ENCODE measurements at places on chromosomes 5 and 9. TPM values are rescaled to one million over a fixed set of nuclear protein-coding genes. Genes with fewer than 3 reads are reported as not detected.
A peak's percentile ranks its signal among the peaks of the same experiment; 100 is the strongest.

- no peak for DNase-seq
- H3K27me3 ChIP-seq: no peaks in the 10 kb centered on the region
- no peaks in the 10 kb centered on the region for H3K4me1 ChIP-seq
- H3K27ac ChIP-seq: no peak overlapping the region
- H3K4me3 ChIP-seq: no peak overlapping the region
Measured at GRCh38 chr5:2522372-2522771, 229.1 kb downstream of the IRX2 start.

DNA sequence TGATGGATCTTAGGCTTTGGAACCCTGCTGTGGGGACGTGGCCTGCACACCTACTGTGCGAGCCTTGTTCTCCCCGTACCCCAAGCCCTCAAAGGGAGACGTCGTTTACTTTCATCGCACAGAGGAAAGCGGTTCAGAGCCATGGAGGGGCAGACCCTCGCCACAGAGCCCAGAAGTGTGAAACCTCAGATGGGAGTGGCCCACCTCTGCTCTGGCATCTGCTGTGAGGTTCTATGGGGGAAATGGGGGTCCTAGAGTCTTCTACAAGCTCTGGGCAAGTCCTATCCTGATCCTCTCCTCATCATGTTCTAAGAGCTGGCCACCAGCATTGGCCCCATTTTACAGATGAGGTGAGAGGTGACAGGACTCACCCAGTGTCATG lies 3.7 kb upstream of the RNF44 start:
- no peaks in the 10 kb centered on the region for H3K27me3 ChIP-seq
- no peak for DNase-seq
- peak overlapping the region; percentile 33 for H3K27ac ChIP-seq
- H3K4me3 ChIP-seq: no peak overlapping the region
- H3K4me1 ChIP-seq: peaks cover 5% of the 10 kb centered on the region

DNA sequence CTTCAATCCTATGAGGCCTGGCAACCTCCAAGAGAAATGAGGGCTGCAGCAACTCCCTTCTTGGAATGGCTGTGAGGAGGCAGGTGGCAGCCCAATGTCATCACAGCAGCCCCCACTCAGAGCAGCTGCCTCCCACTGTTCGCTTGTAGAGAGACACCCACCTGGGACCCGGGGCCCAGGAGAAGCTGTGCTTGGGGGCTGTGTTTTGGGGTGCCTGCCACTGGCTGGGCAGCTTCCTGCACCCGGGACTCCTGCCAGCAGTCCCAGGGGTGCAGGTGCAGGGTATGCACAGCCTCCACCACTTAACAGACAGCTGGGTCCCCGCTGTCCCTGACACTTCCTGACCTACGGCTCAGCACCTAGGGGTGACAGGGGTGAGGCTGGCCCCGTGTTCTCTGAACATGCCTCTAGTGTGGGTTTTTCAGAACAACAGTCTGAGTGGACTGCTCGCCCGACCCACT lies 26.2 kb downstream of the NIPAL4 start:
- no peaks in the 10 kb centered on the region for H3K4me1 ChIP-seq
- H3K27ac ChIP-seq: no peak overlapping the region
- peaks cover 5% of the 10 kb centered on the region for H3K36me3 ChIP-seq
- DNase-seq: no peak

DNA sequence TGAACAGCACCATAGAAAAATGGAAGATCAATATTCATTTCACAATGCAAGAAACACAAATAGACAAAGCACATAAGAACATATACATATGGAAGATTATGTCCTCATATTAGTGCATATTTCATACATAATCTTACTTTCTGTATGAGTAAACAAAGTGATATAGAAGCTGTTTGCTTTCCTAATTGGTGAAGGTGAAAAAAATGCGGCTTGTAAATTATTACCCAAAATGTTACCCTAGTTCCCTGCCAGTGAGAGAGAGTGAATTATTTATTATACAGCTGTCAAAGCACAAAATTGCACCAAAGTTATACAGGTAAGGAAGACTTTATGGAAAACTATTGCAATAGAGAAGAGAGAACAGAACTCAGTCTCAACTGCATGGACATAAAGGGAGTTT lies 1485.0 kb upstream of the CDH9 start:
- no peak overlapping the region for H3K27ac ChIP-seq
- no peaks in the 10 kb centered on the region for H3K4me1 ChIP-seq
- no peaks in the 10 kb centered on the region for H3K27me3 ChIP-seq

GRCh38 chr5:136193322-136193935 lies 467 bp upstream of the SMIM32 start:
- H3K4me1 ChIP-seq: no peaks in the 10 kb centered on the region
- H3K36me3 ChIP-seq: no peaks in the 10 kb centered on the region
- peak overlapping the region; percentile 40 for H3K4me3 ChIP-seq
- peaks cover 7% of the 10 kb centered on the region for H3K27me3 ChIP-seq

GRCh38 chr5:127878174-127878750 lies 175.1 kb downstream of the CCDC192 start:
- no peaks in the 10 kb centered on the region for H3K36me3 ChIP-seq
- no peak overlapping the region for H3K27ac ChIP-seq
- no peak for DNase-seq
- no peak overlapping the region for H3K4me3 ChIP-seq
- H3K4me1 ChIP-seq: no peaks in the 10 kb centered on the region

DNA sequence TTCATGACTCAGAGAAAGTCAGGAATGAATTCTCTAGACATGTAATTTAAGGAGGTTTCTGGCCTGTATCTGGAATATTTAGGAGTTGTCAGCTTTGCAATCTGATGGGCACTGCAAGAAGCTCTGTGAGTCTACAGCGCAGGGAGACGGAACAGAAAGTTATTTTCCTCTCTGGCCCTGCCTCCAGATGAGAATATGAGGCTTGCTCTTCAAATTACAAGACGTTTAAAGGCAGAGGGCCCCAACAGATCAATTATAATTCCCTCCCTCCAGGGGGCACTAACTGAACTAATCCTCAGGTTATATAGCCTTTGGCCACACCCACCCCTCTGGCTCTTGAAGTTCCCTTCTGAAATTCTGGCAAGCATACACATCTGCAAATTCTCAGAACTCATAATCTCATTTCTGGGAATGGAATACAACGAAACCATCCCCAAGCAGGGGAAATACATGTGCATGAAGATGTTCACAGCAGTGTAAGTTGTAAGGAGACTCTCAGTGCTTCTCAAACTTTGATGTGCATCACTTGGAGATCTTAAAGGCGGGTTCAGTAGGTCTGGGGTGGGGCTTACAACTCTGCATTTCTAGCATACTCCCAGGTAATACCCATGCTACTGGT lies 307.6 kb downstream of the CWC27 start:
- no peak overlapping the region for H3K27ac ChIP-seq
- H3K4me3 ChIP-seq: no peak overlapping the region
- H3K27me3 ChIP-seq: no peaks in the 10 kb centered on the region
- DNase-seq: no peak
- H3K4me1 ChIP-seq: no peaks in the 10 kb centered on the region
- no peaks in the 10 kb centered on the region for H3K36me3 ChIP-seq

DNA sequence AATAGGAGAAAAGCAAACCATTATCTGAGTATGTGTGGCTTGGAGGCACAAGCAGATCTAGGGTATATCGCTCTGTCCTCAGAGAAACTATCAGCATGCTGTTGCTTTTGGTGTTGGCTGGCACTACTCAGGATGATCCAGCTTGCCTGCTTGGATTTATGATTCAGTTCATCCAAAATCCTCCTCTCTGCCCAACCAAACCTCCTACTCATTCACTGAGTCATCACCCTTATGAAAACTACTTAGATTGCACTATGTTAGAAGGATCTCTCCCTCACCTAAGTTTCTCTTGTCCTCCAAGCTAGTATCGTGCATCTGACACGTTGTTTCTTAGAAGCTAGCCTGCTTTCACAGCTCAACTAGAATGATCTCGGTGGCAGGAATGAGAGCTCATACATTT lies 14.2 kb upstream of the ZBED3 start:
- H3K27me3 ChIP-seq: no peaks in the 10 kb centered on the region
- H3K4me3 ChIP-seq: no peak overlapping the region
- DNase-seq: no peak
- no peaks in the 10 kb centered on the region for H3K36me3 ChIP-seq
- no peaks in the 10 kb centered on the region for H3K4me1 ChIP-seq

Gene GLRA1
- not detected for total RNA-seq

Gene FST
- 13.1 TPM for total RNA-seq

GRCh38 chr5:82728926-82729702 lies 348.1 kb downstream of the TMEM167A start:
- H3K27ac ChIP-seq: no peak overlapping the region
- no peak overlapping the region for H3K4me3 ChIP-seq
- no peaks in the 10 kb centered on the region for H3K4me1 ChIP-seq
- no peaks in the 10 kb centered on the region for H3K27me3 ChIP-seq
- no peak for DNase-seq
- no peaks in the 10 kb centered on the region for H3K36me3 ChIP-seq

Gene CCDC192
- total RNA-seq: not detected

- no peak overlapping the region for H3K27ac ChIP-seq
- no peaks in the 10 kb centered on the region for H3K27me3 ChIP-seq
- no peak for DNase-seq
- H3K36me3 ChIP-seq: no peaks in the 10 kb centered on the region
- H3K4me3 ChIP-seq: no peak overlapping the region
Measured at GRCh38 chr5:513216-514100, 10.8 kb downstream of the SLC9A3 start.

DNA sequence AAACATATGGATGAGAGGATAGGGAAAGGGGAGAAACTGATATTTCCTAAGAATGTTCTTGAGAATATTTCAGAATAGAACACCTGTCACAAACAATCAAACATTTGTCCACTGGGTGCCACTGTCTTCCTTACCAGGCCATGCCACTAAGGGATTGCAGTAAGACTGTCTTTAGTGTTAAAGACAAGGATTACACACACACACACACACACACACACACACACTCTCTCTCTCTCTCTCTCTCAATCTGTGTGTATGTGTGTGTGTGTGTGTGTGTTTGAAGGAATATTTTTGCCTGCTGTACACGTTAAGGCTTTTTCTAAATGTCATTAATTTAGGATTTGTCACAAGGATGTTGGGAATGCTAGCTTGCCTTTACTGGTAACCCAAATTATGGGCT lies 54.4 kb downstream of the CCDC192 start:
- no peak overlapping the region for H3K4me3 ChIP-seq
- DNase-seq: no peak
- no peaks in the 10 kb centered on the region for H3K4me1 ChIP-seq
- no peaks in the 10 kb centered on the region for H3K36me3 ChIP-seq
- no peak overlapping the region for H3K27ac ChIP-seq
- no peaks in the 10 kb centered on the region for H3K27me3 ChIP-seq

DNA sequence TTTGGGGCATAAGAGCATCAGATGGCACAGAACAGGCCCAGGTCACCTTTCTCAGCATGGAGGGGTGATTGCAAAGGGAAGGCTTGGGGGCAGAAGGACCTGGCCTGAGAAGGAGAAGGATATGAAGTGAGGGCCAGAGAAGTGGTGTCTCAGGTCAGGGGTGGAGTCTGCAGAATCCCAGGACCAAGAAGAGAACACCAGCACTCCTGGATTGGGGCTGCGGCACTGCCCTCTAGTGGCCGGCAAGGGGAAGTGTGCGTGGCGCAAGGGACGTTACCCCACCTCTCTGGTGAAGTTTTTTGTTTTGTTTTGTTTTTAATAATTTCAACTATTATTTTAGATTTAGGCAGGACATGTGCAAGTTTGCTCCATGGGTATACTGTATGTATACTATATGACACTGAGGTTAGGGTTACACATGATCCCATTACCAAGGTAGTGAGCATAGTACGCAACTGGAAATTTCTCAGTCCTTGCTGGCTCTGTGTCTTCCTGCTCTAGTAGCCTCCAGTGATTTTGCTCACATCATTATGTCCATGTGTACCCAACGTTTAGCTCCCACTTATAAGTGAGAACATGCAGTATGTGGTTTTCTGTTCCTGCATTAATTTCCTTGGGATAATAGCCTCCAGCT lies 1548.6 kb downstream of the EFNA5 start:
- no peaks in the 10 kb centered on the region for H3K4me1 ChIP-seq
- H3K36me3 ChIP-seq: no peaks in the 10 kb centered on the region
- no peak overlapping the region for H3K27ac ChIP-seq
- no peaks in the 10 kb centered on the region for H3K27me3 ChIP-seq

DNA sequence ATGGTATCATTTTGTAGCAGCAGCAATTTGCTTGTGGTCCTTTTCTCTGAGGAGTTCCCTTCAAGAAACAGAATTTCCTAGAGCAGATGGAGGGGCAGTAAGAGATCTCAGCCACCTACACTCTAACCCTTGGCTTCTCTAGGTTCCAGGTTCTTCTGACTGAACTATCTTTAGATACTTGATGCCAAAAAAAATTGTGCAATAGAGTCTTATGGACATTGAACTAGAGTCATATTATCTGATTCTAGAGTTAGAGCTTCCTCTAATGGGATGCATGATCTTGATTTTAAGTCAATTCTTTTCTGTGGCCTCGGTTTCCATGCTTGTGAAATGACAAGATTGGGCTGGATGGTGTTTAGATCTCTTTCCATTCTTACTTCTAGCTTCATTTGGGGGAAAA lies 142.8 kb downstream of the EGFLAM start:
- H3K4me3 ChIP-seq: no peak overlapping the region
- H3K4me1 ChIP-seq: no peaks in the 10 kb centered on the region
- H3K27me3 ChIP-seq: no peaks in the 10 kb centered on the region
- no peaks in the 10 kb centered on the region for H3K36me3 ChIP-seq
- no peak overlapping the region for H3K27ac ChIP-seq

Gene ANKRD31
- 0.12 TPM for total RNA-seq

Gene ADGRD2
- not detected for total RNA-seq

Gene SLC6A18
- not detected for total RNA-seq

- no peak overlapping the region for H3K4me3 ChIP-seq
- no peaks in the 10 kb centered on the region for H3K27me3 ChIP-seq
- H3K4me1 ChIP-seq: no peaks in the 10 kb centered on the region
- no peak for DNase-seq
- no peak overlapping the region for H3K27ac ChIP-seq
Measured at GRCh38 chr9:38641985-38642864, 21.8 kb upstream of the ANKRD18A start.

GRCh38 chr5:124772457-124773200 lies 26.2 kb upstream of the ZNF608 start:
- no peaks in the 10 kb centered on the region for H3K4me1 ChIP-seq
- no peak overlapping the region for H3K4me3 ChIP-seq
- no peaks in the 10 kb centered on the region for H3K36me3 ChIP-seq
- no peaks in the 10 kb centered on the region for H3K27me3 ChIP-seq
- DNase-seq: no peak

DNA sequence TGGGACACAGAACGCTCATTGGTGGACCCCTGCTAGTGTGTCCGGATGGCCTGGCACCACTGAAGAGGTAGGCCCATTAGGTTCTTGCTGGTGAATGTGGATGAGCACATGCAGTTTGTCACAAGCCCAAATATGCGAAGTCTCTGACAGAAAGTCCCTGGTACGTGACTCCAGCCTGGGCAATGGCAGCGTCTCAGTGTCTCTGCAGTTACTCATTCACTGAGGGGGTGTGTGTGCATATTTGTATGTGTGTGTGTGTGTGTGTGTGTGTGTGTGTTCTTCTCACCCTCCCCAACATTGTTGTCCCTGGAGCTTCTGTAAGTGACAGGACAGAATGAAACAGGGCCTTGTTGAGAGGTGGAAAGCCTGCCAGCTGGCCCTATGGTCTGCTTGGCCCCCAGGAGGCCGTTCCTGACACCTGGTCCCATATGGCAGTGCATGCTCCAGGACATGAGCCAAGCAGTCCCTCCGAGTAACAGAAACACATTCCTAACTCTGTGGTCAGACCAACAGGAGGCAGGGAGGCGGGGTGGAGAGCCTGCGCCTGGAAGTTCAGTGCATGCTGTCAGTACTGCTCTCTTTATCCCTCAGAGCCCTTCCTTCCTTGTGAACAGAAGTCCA lies 169.9 kb downstream of the SLC28A3 start:
- H3K4me1 ChIP-seq: no peaks in the 10 kb centered on the region
- no peak overlapping the region for H3K27ac ChIP-seq
- peak; percentile 24 for DNase-seq
- H3K4me3 ChIP-seq: no peak overlapping the region
- no peaks in the 10 kb centered on the region for H3K27me3 ChIP-seq
- H3K36me3 ChIP-seq: no peaks in the 10 kb centered on the region

- peaks cover 19% of the 10 kb centered on the region for H3K4me1 ChIP-seq
- no peaks in the 10 kb centered on the region for H3K36me3 ChIP-seq
- H3K27ac ChIP-seq: no peak overlapping the region
Measured at GRCh38 chr9:96423322-96423984, 5.3 kb upstream of the ZNF367 start.
